ENCODE measurements at places on chromosomes 5 and 9.

DNA sequence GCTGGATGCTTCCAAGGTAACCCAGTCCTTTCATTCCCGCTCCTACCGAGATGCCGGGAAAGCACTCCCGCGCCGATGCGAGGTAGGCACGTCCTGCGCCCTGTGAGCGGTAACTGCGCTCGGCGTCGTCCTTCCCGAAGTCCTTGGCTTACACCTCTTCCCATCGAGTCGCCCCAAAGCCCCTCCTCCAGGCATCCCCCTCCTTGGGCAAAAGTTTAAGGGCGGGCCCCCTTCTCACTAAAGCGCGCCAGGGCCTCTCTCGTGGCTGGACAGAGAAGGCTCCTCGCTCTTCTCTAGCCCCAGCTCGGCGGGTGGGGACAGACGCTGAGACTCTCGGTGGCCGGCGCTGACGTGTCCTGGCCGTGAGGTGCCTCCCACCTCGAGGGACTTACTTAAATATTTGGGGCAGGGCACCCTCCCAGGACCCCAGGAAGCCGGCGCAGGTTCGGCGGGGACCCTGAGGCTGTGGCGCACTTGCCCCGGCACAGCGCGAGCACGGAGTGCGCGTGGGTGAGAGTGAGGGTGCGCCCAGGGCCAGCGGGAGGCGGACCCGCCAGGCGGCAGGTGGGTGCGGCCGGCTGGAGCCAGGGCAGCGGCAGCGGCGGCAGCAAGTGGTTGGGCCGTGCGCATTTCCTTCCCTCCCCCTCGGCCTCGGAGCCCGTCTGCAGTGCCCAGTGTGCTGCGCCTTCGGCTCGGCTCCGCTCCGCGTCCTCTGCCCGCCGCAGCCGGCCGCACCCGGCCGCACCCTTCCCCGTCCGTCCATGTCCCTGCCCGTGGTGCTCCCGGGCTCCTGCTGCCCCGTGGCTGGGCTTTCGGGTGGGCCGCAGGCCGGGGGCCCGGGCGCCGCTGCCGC, at the start of gene ENTREP1:
ENTREP1 (plus strand) TSS at position 667 of the 853 bp plus-strand sequence; CDS start at position 762, 95 bp downstream.
- no peak for DNase-seq

GRCh38 chr5:116176121-116176520, 91.3 kb downstream of the COMMD10 start:
- no peak for DNase-seq

DNA sequence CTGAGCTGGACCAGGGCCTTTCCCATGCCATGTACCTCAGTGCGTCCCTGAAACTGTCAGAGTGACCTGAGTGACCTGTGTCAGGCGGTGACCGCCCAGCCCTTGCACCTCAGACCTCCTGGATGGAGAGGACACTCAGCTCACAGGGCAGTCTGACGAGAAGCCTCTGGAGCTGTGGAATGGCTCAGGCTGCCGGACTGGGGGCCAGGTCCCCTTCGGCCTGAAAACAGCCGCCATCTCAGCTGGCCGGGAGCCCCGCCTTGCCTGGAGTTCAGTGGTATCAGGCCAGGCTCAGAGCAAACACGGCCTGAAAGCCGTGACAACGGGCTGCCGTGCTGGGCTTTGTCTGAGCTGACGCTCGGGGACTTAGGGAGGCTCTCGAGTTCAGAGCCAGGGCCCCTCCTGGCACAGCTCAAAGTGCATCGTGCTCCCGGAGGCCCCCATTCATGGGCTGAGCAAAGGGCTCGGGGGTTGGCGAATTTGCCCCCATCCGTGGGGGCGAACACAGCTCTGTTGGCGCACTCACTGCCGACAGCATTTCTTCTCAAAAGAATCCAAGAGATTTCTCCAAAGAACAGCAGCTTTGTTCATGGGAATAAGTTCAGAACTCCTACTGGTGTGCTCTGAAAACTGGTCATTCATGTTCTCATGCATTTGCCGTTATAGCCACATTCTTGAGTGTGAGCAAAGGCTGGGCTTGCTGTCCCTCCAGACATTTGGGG, 8.4 kb upstream of the SLC9A3 start:
- no peak for DNase-seq

DNA sequence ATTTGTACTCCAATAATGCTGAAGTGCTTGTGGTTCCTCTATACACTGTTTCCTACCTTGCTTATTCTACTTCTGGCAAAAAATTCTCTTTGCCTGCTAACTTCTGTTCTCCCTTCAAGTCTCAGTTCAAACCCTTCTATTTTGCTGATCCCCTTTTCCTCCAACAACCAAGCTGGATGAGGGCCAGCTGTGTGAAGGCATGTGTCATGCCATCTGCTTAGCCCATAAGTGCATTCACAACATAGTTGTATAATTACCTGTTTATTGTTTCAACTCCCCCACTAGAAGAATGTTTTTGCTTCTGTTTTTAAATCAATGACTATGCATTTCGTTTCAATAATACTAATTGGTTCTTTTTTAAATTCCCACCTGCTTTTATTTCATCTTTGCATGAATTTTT, 1951.4 kb upstream of the WWC1 start:
- no peak for DNase-seq

GRCh38 chr5:132655821-132656773, 1.9 kb upstream of the IL13 start:
- DNase-seq, result peak; percentile 33

DNA sequence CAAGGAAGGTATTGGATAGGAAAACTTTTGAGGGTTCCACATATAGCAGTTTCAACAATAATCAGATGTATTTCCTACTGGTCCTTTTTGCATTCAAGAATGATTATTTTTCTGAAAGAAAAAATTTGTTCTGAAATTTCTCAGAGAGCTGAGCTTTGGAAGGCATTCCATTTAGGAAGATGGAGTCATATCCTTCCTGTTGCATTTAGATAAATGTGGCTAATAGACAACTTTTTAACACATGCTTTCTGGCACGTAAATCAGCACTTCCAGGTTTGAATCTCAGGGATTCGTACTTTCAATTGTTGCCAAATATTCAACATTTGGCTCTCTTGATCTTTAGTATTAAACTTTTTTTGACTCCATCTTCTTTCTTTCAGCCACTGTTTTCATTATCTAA, 24.8 kb upstream of the TLR4 start:
- no peak for DNase-seq

DNA sequence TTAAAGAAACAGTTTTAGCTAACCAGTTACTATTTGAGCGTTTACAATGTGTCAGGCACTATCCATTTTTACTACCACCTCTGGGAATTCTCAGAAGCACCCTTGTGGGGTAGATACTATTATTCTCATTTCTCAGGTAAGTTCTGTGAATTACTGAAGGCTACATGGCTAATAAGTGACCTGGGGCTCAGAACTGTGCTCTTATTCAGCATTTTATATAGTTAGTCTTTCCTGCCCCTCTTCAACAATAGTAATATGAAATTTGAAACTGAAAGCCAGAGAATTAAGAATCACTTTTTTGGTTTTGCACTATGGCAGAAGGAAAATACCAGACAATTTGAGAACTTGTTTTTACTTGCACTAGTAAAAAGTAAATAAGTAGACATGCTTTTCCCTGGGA, 11.8 kb downstream of the ELL2 start:
- DNase-seq, result no peak

DNA sequence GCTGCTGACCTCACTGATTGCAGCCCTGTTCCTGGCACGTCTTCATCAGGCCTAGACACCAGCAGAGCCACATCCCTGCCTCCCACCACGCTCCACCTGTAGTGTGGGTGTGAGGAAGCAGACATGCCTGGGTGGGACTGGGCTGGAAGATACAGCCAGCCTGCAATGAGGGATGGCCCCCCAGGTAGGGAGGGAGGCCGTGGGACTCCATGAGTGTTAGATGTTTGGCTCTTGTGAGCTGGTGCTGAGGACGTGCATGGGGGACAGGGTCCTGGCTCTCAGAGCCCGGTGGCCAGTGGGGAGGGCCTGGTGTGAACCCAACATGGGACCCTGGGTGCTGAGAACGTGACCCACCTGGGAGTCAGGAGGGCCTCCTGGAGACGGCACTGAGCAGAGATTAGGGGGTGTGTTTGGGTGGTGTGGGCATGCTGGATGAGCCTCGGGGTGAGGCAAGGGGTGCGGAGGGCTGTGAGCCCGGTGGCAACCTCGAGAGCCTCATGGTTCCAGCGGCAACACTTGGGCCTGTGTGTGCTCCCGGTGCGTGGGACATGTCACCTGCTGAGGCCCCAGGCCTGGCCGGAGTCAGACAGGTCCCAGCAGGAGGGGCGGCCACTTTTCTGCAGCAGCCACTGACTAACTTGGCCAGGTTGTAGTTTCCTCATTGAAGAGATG, 87.6 kb downstream of the PHF2 start:
- DNase-seq, result no peak

DNA sequence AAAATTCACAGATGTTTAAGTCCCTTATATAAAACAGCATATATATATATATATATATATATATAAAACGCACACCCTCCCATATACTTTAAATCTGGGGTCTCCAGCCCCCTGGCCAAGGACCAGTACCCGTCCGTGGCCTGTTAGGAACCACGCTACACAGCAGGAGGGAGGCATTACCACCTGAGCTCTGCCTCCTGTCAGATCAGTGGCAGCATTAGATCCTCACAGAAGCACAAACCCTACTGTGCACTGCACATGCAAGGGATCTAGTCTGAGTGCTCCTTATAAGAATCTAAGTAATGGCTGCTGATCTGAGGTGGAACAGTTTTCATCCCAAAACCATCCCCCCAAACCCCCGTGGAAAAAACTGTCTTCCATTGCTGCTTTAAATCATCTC, 9.0 kb downstream of the PSIP1 start:
- no peak for DNase-seq

DNA sequence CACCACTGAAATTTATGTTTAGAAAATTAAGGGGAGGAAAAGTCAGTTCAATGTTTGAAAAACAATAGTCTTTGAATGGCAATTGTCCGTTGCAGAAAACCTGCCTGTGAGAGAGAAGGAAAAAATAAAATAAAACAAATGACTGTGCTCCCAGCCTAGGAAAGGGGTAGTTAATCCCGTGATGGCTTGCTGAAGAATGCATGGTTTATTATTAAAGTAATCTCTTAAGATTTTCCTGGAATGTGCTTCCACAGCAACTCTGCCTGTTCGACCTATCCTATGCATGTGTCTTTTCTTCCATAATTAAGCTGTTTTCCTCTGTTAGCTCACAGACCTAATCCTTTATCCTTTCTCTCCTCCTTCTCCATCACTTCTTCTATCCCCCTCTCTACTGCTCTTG, 2.4 kb upstream of the DAB2 start:
- DNase-seq, result no peak

- DNase-seq, result no peak
Measured at GRCh38 chr9:93138171-93138764, 4.2 kb upstream of the NINJ1 start.

DNA sequence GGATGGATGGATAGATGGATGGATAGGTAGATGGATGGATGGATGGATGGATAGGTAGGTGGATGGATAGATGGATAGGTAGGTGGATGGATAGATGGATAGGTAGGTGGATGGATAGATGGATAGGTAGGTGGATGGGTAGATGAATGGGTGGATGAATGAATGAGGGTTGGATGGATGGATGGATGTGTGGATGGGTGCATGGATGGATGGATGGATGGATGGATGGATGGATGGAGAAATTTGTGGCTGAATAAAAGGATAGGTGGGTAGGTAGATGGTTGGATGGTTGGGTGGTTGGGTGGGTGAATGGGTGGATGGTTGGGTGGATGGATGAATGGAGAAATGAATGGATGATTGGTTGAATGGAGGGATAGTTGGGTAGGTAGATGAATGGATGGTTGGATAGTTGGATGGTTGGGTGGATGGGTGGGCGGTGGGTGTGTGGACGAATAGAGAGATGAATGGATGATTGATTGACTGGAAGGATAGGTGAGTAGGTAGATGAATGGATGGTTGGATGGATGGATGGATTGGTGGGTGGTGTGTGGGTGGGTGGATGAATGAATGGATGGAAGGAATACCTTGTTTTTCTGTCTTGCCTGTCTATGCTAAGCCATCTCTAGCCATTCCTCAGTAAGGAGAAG, 71.0 kb upstream of the ASS1 start:
- no peak for DNase-seq

DNA sequence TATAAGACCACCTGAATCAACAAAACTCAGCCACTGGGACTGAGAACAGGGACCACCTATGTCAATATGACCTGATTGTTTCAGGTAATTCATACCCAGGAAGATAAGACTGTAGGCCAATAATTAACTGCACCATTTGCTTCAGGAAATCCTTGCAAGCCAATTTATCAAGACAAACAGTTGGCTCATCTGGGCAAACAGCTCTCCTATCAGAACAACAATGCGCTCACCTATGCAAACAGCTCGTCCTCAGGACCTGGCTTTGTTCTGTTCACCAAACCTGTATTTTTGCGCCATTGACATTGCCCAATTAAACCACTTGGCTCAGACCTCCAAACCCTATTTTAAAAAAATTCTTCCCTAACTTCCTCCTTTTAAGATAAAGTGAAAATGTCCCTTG, 92.3 kb upstream of the MARCHF11 start:
- DNase-seq, result no peak

DNA sequence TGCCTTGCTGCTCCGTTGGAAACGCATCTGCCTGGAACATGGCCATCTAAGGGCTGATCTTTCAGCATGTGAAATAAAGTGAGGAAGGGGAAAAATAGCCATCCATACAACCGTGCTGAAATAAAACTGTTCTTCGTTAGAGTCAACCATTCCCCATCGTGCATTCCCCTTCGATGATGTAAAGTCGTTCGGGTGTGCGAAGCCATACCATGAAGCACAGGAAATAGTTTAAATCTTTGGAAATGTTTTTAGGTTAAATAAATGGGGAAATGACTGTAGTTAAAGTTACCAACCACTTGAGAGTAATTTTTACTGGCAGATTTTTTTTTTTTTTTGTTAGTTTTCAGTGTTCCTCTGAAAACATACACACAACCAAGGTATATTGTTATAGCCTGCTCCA, 302.5 kb downstream of the SH3GL2 start:
- DNase-seq, result no peak

DNA sequence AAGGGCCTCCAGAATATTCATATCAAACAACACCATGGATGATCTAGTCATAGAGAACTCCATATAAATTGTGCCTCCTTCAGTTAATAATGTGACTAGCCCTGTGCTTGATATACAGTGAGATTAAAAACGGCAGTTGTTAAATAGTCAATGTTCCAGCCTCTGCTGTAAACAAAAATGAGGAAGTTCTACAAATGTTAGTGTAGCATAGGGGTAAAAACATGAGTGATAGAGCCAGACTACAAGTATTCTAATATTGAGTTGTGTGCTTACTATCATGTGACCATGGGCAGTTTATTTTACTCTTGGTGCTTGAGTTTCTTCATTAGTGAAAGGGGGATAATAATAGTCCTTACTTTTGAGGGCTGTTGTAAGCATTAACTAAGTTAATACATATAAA, 43.3 kb upstream of the SLCO6A1 start:
- no peak for DNase-seq

DNA sequence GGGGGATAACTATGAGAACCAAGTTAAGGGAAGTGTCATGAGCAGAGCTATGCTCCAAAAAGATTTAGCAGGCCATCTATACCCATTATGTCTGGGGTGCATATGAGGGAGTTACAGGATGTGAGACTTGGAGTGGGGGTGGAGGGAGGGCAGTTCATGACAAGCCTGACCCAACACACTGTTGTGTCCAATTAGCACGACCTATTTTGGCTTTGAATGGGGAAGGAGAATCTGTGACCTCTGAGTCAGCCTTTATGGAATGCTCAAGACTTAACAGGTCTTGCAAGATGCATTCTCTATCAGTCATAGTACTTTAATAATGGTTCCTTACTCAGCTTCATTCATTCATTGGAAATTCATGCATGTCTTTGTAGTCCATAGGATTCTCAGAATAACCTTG, 71.7 kb downstream of the GRIA1 start:
- DNase-seq, result no peak

All from activated T-cell treated with anti-CD3 and anti-CD28 coated beads for 24 hours (primary cell).